ENCODE measurements at places on chromosomes 5 and 9.

GRCh38 chr5:95838001-95838520 is 15.5 kb upstream of the GLRX start:
- no peak for DNase-seq

DNA sequence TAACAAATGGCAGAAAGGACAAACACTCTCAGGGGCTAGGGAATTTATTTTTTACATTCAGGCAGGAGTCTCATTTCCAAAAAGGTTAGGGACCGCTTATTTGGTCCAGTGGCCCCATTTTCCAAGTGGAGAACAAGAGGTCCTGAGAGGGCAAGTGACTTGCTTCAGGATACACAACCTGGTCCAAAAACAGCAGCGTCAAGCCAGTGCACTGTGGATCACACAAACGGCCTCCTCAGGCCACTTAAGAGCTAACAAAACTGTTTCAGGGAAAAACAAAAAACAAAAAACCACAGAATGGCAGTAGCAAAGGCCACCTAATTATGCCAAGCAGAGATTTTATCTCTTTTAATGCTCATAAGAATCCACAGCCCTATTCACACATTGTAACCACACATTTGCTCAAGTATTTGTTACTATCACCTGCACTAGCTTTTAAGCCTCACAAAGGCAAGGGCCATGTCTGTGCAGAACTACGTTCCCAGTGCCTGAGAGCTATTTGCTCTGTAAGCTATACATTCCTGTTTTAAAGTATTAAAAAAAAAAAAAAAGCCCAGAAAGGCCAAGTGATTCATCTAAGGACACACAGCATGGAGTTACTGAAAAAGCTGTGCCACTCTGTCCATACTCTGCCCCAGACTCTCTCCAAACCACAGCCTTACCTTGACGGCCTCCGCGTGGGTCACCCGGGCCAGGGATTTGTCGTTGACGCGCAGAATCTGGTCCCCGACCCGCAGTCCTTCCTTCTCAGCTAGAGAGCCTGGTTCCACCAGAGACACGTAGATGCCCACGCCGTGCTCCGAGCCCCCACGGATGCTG is 1.5 kb downstream of the WHRN start:
- DNase-seq, result no peak

DNA sequence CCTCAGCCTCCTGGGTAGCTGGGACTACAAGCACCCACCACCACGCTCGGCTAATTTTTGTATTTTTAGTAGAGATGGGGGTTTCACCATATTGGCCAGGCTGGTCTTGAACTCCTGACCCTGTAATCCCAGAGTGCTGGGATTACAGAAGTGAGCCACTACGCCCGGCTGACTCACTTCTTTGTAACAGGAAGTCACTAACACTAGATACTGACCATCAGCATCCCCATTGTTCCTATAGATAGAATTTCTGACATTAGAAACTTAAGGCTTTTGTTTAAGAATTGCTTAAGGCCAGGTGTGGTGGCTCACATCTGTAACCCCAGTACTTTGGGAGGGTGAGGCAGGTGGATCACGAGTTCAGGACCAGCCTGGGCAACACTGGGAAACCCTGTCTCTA is 42.2 kb downstream of the LEAP2 start:
- no peak for DNase-seq

DNA sequence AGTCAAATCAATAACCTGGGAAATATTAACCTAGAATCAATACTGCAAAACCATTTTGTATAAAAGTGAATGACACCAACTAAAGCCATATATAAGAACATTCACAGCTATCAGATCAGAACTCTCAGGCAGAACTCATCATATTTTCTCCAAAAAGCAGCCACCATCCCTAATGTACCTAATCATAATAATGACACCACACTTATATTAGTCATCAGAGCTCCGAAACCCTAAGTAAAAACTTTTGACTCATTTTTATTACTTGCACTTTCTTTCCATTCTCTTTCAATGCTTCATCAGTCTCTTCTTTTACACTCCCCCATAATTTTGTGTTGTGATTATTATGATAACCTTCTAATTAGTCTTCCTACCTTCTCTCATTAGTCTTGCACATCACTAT is 45.3 kb downstream of the INSL6 start:
- DNase-seq, result no peak

DNA sequence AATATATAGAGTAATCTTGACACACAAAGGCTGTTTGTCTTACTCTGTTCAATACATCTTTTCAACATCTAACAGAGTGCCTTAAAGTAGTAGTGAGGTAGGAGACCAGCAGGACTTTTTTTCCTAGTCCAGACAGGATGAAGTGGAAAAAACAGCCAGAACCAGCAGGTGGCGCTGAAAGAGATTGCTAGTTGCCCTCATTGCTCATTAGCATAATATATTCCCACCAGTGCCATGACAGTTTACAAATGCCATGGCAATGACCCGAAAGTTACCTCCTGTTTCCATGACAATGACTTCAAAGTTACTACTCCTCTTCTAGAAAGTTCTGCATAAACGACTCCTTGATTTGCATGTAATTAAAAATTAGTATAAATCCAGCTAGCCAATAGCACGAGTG is 387.4 kb downstream of the ACTL7B start:
- no peak for DNase-seq

GRCh38 chr9:6920041-6920440 is 162.3 kb downstream of the KDM4C start:
- DNase-seq, result no peak

DNA sequence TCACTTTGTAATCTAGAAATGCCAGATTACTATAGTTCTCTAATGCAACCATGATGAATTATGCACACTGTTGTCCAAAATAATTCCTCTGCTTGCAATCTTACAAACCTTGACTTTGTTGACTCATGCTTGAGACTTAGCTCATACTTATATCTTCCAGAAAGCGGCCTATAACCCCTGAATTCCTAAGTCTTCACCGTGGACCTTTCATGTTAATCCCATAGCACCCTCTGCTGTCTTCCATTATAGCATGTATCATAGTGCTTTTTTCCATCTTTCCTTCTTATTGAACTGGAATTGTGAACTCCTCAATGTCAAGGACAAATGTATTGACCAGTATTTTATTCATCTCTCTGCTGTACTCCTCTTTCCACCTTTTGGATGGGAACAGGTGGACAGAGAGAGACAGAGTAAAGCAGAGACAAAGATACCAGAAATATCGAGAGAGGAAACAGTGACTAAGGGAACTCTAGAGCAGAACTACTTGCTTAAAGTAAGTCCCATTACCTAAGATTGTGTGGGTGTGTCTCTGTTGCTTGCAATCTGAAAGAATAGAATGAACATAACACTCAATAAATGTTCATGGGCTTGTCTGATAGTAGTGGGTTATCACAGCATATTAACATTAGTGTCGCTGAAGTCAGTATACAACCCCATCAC is 110.0 kb downstream of the LURAP1L start:
- DNase-seq, result no peak

DNA sequence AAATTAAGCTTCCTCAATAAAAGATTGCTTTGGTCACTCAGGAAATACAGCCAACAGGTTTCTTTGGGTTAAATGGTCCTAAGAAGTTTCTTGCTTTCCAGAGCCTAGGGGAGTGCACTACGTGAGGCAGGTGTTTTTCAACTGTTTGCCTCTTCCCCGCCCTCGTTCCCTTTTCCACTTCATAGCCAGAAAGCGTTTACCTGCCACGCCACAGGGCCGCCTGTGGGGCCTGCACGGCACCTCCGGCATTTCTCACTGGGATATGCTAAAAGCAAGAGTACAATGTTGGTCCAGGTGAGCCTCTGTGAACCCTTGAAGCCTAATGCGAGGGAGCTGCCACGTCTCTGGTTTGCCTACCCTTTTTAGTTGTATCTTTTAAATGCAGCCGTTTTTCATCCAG is 167.6 kb upstream of the OTULINL start:
- peak; percentile 12 for DNase-seq

GRCh38 chr5:132162945-132163344 is 64.7 kb downstream of the P4HA2 start:
- DNase-seq, result no peak

Data from activated CD4-positive, alpha-beta T cell treated with anti-CD3 and anti-CD28 coated beads, Interleukin-2, amount 50 U/mL, for 1 hour (primary cell).